Activated CD4-positive, alpha-beta memory T cell treated with anti-CD3 and anti-CD28 coated beads, Interleukin-2, amount 10 ng/mL, durations not matched to agents 7 days and 5 days (primary cell): ENCODE measurements at places on chromosomes 6 and 20.
A peak's percentile ranks its signal among the peaks of the same experiment; 100 is the strongest.

DNA sequence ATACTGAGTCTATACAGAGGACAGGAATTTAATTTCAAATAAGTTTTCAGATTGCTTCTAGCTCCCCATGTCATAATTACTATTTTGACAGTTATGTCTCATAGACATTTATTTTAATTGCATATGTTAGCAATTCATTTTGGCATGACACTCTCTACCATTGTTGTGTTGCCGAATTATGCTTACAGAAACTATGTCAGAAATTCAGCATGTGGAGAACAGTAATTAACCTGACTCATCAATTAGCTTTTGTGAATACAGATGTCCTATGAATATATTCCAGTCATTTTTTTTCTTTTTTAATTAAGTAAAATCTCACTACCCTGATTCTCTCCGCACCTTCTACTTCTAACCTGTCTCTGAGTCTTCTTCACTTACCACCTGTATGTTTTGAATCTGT, 105.1 kb downstream of the NKAIN2 start:
- no peak for DNase-seq

GRCh38 chr20:51800060-51800871, 2.1 kb downstream of the SALL4 start:
- DNase-seq, result peak; percentile 62

- DNase-seq, result no peak
Measured at GRCh38 chr6:130822736-130823135, 4.5 kb upstream of the SMLR1 start.

DNA sequence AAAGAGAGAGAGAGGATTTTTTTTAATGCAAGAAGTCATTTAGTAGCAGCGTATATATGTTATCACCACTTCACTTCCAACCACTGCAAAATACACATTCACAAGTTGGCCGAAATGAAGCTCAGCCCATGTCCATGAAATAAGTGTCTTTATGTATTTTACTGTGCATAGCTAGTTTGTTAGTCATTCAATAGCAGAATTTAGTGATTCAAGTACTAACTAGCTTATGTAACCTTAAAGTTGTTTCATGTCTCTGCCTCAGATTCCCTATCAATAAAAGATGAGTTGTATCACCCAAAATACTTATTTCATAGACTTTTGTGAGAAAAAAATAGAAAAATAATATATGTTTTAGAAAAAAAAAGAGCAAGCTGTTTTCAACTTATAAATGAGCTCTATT, 153.7 kb upstream of the PRDM1 start:
- DNase-seq, result no peak
